Stimulated activated CD8-positive, alpha-beta memory T cell treated with anti-CD3 and anti-CD28 coated beads, Interleukin-12 subunit alpha, Interleukin-12 subunit beta, amount 100 ng/mL, for 1 hour (primary cell): ENCODE measurements at places on chromosomes 11 and 22.

- DNase-seq: no peak
These were observed 63.7 kb downstream of the PPFIBP2 start for GRCh38 chr11:7577291-7578190.

- DNase-seq: no peak
These were observed 5.5 kb upstream of the TMPRSS6 start for GRCh38 chr22:37115032-37115431.

DNA sequence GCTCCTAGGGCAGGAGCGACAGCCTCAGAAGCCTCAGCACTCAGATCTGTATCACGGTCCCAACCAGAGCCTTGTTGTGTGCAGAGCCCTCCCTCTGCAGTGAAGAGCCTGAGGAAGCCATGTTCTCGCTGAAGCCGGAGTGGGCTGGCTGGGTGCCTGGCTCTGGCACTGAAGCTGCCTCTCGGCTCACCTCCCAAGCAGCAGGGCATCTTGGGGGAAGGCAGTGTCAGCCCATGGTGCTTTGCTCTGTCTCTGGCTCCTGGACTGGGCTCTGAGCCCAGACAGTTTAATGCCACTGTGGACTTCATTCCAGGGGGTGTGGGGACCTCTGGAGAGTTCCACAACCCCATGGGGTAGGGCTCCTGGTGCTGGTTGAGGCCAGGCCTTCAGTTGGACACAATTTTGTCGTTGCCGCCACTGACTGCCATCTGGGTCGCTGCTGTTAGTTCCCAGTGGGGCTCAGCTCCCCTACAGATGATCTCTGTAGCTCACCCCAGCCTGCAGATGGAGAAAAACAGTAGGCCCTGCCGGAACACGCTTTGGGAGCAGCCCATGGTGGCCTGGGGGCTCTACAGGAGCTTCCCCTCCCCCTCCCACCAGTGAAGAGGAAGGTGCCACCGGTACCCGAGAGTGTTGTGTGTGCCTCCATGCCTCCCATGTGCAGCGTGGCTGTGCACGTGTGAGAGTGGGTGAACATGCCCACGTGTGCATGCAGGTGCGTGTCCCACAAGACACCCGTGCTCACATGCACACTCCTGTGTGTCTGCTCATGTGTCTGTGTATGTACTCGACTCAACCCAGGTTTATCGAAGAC is 86.5 kb upstream of the B3GAT1 start:
- DNase-seq: no peak

GRCh38 chr11:42098075-42098474 is 638.6 kb upstream of the LRRC4C start:
- no peak for DNase-seq

GRCh38 chr11:35047179-35047578 is 91.8 kb upstream of the CD44 start:
- DNase-seq: peak; percentile 30

DNA sequence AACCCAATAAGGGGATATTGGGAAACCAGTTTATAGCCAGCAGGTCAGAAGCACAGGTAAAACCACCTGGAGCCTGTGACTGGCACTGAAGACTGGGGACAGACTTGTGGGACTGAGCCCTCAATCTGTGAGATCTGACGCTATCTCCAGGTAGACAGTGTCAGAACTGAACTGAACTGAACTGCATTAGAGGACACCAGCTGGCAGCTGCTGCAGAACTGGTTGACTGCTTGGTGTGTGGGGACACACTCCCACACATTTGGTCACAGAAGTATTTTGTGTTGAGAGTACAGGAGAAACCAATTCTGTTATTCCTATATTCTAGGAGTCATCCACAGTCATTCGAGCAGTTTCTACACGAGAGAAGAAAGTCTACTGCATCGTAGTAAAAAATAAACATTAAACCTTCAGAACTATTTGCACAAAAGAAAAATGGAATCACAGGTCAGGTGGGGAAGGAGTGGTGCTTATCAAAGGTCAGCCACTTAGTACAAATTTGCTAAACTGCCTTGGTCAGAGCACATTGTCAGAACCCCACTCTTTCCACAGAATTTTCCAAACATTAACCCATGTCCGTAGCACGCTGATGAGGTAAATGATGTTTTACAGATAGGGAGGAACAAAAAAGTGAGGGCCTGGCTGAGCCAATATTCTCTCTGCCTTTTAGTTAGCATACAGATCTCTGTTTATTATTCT is 77.2 kb downstream of the SIK3 start:
- DNase-seq: no peak

DNA sequence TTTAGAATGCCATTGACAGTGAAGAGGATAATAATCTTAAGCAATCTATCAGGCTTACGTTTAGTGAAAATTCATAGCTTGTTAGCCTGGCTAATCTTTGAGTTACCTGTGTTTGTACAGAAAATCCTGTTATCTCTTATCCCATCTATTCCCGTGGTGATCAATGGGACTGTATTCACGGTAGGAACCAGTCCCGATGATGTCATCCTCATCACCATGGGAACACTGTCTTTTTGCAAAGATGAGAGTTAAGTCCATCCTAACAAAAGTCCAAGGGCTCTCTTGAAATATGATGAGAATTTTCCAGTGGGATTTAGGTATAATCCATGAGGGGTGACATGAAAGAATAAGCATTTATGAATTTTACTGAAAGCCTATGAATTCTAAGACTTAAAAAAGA is 762.2 kb downstream of the ETS1 start:
- no peak for DNase-seq

GRCh38 chr11:100857236-100858005 is 170.3 kb downstream of the ARHGAP42 start:
- no peak for DNase-seq

DNA sequence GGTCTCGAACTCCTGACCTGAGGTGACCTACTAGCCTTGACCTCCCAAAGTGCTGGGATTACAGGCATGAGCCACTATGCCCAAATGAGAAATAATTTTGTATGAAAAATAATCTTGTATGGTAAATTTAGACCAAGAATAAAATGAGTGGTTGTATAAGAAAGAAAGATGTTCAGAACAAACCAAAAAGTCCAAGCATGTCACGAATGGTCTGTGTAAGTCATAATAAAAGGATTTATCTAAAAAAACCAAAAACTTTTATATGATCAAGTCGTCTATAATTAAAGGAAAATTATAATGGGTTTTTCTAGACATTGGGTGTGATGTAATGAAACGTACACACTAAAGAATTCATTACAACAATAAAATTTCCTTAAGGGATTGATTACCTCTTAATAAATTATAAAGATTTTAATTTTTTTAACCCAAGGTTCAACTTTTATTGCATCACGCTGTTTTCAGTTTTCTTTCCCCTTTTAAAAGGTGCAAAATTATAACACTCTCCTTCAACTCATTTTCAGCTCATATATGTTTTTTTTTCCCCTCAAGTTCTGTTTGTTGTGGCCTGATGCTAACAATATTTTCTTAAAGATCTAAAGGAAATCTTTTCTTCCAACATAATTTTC is 8.9 kb upstream of the AQP11 start:
- no peak for DNase-seq

DNA sequence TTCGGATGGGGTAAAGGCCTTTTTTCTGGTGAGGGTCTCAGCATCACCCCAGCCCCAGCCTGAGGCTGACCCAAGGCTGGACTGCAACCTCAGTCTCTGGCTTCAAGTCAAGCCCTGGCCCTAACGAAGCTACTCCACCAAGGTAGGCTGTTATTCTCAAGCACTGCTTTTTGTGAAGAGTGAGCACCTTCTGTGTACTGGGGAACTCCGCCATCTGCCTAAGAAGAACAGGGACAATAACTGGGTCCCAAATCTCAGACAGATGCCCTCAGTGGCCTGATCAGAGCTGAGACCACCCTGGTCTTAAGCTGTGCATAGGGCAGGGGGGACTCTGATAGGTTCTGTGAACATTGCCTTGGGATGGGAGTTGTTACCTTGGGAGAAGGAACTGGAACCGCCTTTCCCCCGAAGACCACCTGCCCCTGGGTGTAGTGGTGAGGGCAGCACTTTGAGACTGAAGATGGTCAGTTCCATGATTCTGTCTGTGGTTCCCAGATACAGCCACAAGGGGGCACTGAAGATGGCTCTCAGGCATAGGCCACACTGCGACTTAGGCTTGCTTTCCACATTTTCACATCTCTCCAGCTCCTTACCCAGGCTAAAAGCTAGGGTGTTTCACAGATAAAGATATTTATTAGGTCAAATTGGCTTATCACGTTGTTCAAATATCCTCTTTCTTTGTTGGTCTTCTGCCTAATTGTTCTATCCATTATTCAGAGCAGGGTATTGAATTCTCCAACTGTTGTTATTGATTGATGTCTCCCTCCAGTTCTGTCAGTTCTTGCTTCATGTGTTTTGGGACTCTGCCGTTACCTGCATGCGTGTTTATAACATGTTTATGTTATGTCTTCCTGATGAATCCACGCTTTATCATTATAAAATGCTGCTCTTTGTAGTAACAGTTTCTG is 11.8 kb upstream of the UVRAG start:
- DNase-seq: peak; percentile 58

DNA sequence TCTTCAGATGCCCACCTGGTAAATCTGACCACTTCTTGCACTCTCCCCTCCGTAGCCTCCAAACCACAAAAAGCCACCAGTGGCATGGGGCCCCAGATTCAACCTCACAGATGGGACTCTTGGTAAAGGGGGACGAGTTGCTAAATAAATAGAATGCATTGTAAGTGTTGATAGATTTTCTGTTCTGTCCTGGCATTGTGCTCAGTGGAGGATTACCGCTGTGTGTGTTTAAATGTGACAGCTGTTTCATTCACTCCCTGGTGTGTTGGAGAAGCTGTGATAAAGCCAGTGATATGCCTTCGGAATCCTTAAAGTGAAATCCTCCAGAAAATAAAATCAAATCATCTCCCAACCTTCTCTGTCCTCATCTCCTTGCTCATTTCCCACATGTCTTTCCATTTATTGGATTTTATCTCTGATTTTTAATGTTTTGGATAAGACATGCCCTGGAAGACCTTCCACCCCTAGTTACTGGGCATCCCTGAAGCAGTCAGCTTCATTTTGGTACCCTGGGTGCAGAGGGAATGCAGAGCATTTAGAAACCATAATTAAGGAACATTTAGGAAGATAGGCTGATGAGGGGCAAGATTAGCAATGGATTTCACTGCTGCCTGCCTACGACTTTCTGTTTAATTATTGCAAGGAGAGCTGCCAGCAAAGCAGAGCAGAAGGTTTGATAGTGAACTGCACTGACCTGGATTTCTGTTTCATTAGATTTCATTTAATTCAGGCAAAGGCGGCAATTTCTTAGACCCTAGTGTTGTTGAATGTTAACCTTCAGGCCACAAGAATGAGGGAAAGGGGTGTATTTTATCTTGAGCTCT is 460.9 kb upstream of the KIRREL3 start:
- no peak for DNase-seq

- no peak for DNase-seq
These were observed 29.2 kb downstream of the CDPF1 start for GRCh38 chr22:46220921-46221320.

DNA sequence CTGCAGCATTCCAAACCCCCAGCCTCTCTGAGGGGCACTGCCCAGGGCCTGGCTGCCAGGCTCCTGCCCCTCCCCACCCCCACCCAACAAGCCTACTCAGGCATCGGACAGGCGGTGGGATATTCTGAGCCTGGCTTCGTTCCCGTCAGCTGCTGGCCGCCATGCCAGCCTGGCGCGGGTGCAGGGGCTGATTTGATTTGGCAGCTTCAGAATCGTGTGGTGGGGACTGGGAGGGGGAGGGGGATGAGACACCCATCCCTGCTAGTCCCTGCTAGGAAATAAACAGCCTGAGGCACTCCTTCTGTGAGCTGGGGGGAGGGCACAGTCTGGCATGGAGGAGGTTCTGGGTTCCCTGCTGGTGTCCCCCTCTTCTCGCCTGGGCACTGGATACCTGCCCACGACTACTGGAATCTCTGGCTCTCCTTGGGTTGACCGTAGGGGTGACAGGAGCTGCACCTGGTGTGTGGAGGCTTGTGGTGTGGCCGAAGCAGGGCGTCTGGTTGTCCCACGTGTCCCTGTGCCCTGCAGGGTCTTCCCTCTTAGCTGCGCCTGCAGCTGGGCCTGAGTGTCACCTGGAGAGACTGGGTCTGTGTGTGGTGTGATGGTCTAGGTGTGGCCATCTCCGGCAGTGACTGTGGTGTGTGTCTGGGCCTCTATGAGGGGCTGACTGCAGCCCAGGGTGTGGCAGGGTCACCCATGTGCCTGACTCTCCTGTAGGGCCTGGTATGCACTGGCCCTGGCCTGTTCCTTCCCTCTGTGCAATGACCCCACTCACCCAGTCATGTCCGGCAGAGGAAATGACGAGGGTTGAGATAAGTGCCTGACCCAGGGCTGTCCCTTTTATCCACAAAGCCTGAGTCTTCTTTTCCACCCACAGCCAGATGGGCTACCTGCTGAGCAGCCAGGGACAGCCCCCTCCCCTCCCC is 42.2 kb downstream of the PDE2A start:
- no peak for DNase-seq

GRCh38 chr11:96023275-96023674 is 99.4 kb upstream of the MTMR2 start:
- no peak for DNase-seq
